Melanocyte of skin (primary cell): ENCODE measurements at places on chromosomes 6 and 20. TPM values are rescaled to one million over a fixed set of nuclear protein-coding genes. Genes with fewer than 3 reads are reported as not detected.

HAO1 gene
- total RNA-seq = not detected in 2 replicates

HELZ2 gene
- total RNA-seq = 311 and 424 TPM in 2 replicates

TMEM217 gene
- 1.5 and 2.4 TPM in 2 replicates for total RNA-seq

FGD2 gene
- not detected in 2 replicates for total RNA-seq

SLC22A23 gene
- total RNA-seq = 21.0 and 22.1 TPM in 2 replicates

OTOR gene
- total RNA-seq = not detected in 2 replicates
